ENCODE measurements at places on chromosomes 12 and 14. TPM values are rescaled to one million over a fixed set of nuclear protein-coding genes. Genes with fewer than 3 reads are reported as not detected.

Gene AKAP3
- total RNA-seq = 0.58 TPM

DNA sequence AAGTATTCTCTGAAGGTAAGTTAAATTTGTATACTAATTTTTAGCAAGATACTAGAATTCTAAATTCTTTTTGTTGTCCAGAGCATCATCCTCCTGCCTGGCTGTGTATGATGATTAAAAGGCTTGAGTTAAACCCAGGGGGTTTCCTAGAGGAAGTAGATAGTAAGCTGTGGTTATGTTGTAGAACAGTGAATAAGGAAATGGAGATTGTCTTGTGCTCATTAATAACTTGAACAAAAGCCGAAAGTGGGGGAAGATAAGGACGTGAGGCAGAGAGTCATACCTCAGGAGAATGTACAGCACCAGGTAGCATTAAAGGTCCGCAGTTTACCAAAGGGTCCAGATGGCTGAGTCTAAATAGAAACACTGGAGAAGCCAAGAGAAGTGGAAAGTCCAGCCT lies 42.0 kb downstream of the CKB start:
- no peak overlapping the region for H3K27ac ChIP-seq
- H3K4me1 ChIP-seq = no peaks in the 10 kb centered on the region
- no peaks in the 10 kb centered on the region for H3K27me3 ChIP-seq
- DNase-seq = peak; percentile 47

- no peaks in the 10 kb centered on the region for H3K36me3 ChIP-seq
- no peaks in the 10 kb centered on the region for H3K27me3 ChIP-seq
- no peak for DNase-seq
- peaks cover 14% of the 10 kb centered on the region for H3K4me1 ChIP-seq
- H3K4me3 ChIP-seq = no peak overlapping the region
Measured at GRCh38 chr12:121138284-121138683, 5.6 kb downstream of the P2RX7 start.

- no peaks in the 10 kb centered on the region for H3K27me3 ChIP-seq
- no peaks in the 10 kb centered on the region for H3K4me1 ChIP-seq
- no peak overlapping the region for H3K4me3 ChIP-seq
- H3K36me3 ChIP-seq = peaks cover 35% of the 10 kb centered on the region
- no peak for DNase-seq
Measured at GRCh38 chr12:22682663-22683062, 57.7 kb downstream of the ETNK1 start.

GRCh38 chr14:94328196-94328595 lies 5.1 kb upstream of the SERPINA6 start:
- no peak for DNase-seq
- no peaks in the 10 kb centered on the region for H3K4me1 ChIP-seq
- no peak overlapping the region for H3K4me3 ChIP-seq
- no peak overlapping the region for H3K27ac ChIP-seq
- no peaks in the 10 kb centered on the region for H3K36me3 ChIP-seq

GRCh38 chr12:46872135-46872534 lies 46.3 kb upstream of the SLC38A4 start:
- H3K36me3 ChIP-seq = no peaks in the 10 kb centered on the region
- H3K4me3 ChIP-seq = no peak overlapping the region
- no peaks in the 10 kb centered on the region for H3K27me3 ChIP-seq
- H3K27ac ChIP-seq = no peak overlapping the region
- H3K4me1 ChIP-seq = no peaks in the 10 kb centered on the region

GRCh38 chr14:95025218-95025617 lies 132.1 kb downstream of the DICER1 start:
- H3K27ac ChIP-seq = no peak overlapping the region
- H3K4me1 ChIP-seq = no peaks in the 10 kb centered on the region
- no peak for DNase-seq
- no peak overlapping the region for H3K4me3 ChIP-seq
- H3K36me3 ChIP-seq = no peaks in the 10 kb centered on the region
- H3K27me3 ChIP-seq = no peaks in the 10 kb centered on the region

- no peaks in the 10 kb centered on the region for H3K27me3 ChIP-seq
- H3K4me1 ChIP-seq = no peaks in the 10 kb centered on the region
- no peaks in the 10 kb centered on the region for H3K36me3 ChIP-seq
- H3K27ac ChIP-seq = no peak overlapping the region
Measured at GRCh38 chr12:42565633-42566032, 23.9 kb downstream of the PRICKLE1 start.

- no peak overlapping the region for H3K4me3 ChIP-seq
- no peaks in the 10 kb centered on the region for H3K36me3 ChIP-seq
- H3K27me3 ChIP-seq = peaks cover 20% of the 10 kb centered on the region
- no peak overlapping the region for H3K27ac ChIP-seq
Measured at GRCh38 chr12:114664651-114665320, 19.2 kb downstream of the TBX3 start.

- no peak overlapping the region for H3K4me3 ChIP-seq
- H3K27ac ChIP-seq = no peak overlapping the region
- no peak for DNase-seq
- peaks cover 23% of the 10 kb centered on the region for H3K36me3 ChIP-seq
- H3K27me3 ChIP-seq = no peaks in the 10 kb centered on the region
- H3K4me1 ChIP-seq = peaks cover 17% of the 10 kb centered on the region
Measured at GRCh38 chr12:96327346-96327745, 72.9 kb downstream of the CDK17 start.
